ENCODE measurements at places on chromosomes 5 and 9. TPM values are rescaled to one million over a fixed set of nuclear protein-coding genes. Genes with fewer than 3 reads are reported as not detected.

Gene TSLP
- 0.33 TPM for polyA plus RNA-seq

Gene SPINK4
- polyA plus RNA-seq = 4.3 TPM

DNA sequence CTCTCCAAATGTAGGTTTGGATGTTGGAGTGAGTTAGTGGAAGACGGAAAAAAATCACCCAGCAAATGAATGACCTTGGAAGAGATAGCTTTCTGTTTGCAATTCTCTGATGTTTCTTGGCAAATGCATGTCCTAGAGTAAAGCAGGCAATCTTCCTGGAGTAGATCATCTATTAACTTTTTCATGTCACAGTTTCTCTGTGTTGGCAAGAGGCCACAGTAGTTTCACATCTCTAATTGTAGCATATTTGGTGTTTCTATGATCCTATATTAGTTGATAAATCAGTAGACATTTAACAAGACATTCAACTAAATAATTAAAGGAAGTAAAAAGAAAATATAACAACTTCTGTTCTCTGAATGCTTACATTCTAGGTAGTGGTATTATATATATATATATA, 138.2 kb upstream of the MINAR2 start:
- DNase-seq = no peak

GRCh38 chr5:58358501-58359178, 101.2 kb downstream of the PLK2 start:
- DNase-seq = no peak

Gene FOXD4
- polyA plus RNA-seq = 1.2 TPM

DNA sequence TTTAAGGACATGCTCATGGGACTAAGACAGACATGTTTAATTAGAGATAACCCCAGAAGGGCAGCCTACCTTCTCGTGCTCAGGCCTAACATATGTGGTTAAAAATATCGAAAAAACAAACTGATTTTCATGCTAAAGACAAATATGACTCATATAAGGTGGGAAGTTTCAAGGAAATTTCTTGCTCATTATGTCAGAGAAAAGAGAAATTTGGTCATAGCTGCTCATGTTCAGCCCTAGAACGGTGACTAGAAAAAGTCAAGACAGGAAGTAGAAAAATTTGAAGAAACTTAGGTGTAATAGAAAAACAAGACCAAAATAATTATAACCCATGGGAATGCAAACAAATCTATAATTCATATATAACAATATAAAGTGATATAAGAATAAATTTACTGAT, 120.6 kb downstream of the PRDM9 start:
- DNase-seq = no peak

Gene FOXD4L4
- 0.16 TPM for polyA plus RNA-seq

Gene DMRT3
- 0.07 TPM for polyA plus RNA-seq

Gene INSL6
- polyA plus RNA-seq = not detected
